ENCODE measurements at places on chromosomes 2 and 18.

- no peak for DNase-seq
Observed at GRCh38 chr2:174247474-174248186, 702 bp downstream of the OLA1 start.

DNA sequence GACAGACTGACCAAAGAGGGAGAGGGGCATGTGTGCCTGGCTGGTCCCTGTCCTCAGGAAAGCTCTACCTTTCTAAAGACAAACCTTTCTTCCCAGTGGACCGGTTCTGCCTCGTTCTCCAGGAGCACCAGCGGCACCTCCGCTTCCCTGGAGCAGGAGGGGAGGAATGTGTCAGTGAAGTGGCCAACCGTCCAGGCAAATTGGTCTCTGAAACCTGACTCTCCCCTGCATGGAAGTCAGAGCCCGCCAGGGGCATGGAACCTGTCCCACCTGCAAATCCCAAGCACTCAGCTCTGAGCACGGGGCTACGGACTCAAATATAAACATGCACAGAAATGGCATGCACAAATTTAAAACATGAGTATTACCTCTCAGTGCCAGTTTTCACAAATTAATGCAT lies 62.9 kb downstream of the COL6A3 start:
- DNase-seq = no peak

DNA sequence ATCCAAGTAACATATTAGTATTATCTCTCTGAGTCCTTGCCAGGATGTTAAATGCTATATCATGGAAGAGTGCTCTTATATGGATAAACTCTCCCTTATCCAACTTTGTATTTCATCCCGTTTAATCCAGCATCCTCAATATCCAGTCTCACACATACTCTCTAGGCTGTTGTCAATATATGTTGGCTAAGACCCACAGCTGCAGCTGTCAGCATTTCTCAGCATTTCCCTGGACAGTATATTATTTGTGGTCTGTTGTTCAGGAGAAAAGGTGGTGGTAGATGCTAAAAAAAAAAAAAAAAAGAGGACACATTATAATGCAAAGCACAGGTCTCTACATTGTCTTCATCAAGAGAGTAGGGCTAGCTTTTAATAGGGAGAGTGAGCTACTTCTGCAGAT lies 1368.0 kb upstream of the ZEB2 start:
- no peak for DNase-seq

DNA sequence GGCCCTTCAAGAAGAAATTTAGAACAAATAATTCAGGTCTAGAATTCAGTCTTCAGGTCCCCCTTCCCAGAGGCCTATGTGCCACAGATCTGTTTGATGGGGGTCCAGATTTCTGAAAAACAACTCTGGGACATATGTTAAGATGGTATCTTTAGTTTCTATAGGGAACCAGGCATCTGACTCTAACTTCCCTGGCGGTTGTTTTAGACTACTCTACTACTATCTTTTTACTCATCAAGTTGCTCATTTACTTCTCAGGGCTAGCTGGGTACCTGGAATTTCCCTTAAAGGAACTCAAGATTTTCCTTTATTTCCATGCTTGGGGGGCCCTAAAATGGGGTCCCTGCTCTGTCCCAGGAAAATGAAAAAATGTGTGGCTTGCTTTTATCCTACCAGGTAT lies 114.7 kb upstream of the RAB6C start:
- no peak for DNase-seq

DNA sequence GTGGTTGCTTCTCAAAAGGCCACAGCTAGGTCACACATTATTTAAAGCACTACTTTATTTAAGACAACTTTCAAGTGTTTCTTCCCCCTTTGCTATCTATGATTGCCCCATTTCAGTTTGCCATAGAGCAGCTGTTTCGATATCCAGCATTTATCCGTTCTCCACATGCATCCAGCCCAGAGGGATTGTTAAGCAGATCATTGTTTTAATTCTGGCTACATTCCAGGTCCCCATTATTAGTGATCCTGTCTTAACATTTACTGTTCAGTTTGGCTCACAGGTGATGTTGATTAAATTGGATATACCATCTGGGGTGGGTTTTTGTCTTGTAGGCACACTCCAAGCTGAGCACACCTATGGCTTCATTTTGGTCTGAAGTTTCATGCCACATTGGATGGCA lies 638.7 kb downstream of the ZEB2 start:
- DNase-seq = no peak

GRCh38 chr2:176856683-176857082 lies 355.9 kb upstream of the HNRNPA3 start:
- no peak for DNase-seq

GRCh38 chr2:20214566-20215182 lies 10.3 kb downstream of the SDC1 start:
- DNase-seq = no peak

- no peak for DNase-seq
Observed at GRCh38 chr2:108268001-108268400, 20.7 kb upstream of the SULT1C2 start.

DNA sequence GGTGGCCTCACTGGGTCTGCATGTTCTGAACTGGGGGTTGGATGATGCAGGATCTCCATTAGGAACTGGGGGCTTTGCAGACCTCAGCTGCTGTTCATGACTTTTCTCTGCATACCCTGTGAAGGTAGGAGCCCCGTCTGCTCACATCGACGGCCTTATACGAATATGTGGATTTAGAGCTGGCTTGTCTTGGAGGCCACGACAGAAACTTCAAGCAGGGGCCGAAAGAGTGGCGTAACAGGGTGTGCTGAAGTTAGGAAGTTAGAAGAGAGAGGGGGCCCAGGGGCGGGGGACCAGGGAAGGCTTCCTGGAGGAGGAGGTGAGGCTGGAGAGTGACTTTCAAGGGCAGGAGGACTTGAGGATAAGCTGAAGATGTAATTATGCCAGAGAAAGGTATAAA lies 144.9 kb downstream of the TSN start:
- no peak for DNase-seq

All from glomerular endothelial cell (primary cell).